Urothelium cell line (cell line): ENCODE measurements at places on chromosomes 12 and 14.

DNA sequence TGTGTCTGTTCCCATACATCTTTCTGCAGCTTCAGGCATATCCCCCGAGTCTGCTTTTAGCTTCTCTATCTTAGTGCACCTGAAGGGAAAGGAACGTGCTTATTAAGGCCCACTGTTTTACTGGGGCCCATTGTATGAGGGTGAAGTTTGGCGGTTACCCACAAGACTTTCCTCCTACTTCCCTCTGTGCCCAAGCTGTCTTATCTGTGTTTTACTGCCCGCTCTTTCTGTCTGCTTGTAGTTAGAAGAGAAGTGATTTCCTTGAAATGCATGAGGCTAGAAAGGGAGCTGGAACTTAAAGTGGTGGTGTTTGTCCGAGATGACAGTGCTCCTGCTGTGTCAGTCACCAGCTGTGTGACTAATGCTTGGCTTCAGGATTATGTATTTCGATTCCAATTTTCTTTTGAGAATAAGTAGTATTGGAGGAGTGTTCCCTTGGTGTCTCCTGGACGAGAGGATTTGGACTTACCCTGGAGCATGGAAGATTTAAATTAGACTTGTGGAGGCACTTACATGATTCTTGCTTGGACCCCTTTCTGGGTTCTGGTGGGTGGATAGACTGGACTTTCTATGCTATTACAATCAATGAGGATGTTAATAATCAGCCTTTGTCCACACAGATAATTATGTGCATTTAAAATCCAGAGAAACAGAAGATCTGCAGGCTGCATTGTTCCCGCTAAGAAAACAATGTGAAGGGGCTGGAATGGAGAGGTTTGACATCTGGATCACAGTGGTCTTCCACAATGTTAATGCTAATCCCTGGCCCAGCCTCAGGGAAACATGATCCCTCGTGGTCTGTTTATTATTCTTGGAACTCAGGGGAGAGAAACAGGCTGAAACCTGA lies 13.9 kb upstream of the KRT86 start:
- no peak for DNase-seq

- DNase-seq = no peak
Measured at GRCh38 chr12:121561009-121561395, 19.8 kb downstream of the KDM2B start.

GRCh38 chr12:104669851-104670337 lies 213.1 kb downstream of the CHST11 start:
- no peak for DNase-seq

- no peak for DNase-seq
Measured at GRCh38 chr12:65821336-65821735, 2.9 kb upstream of the HMGA2 start.

DNA sequence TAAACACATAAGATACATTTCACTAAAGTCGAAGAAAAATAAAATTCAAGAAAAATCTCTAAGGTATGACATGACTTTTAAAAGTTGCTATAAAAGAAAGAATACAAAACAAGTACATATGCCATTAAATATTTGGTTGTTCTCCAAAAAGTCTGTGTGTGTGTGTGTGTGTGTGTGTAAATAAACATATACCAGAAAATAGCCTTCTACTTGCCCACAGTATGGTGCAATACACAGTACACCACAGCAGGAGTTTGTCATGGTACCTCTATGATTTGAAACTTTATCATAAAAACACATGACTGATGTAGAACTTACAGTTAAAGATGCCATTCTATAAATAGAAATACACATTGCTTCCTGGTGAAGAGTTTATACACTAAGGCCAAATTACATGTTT lies 692.7 kb upstream of the MGAT4C start:
- no peak for DNase-seq

DNA sequence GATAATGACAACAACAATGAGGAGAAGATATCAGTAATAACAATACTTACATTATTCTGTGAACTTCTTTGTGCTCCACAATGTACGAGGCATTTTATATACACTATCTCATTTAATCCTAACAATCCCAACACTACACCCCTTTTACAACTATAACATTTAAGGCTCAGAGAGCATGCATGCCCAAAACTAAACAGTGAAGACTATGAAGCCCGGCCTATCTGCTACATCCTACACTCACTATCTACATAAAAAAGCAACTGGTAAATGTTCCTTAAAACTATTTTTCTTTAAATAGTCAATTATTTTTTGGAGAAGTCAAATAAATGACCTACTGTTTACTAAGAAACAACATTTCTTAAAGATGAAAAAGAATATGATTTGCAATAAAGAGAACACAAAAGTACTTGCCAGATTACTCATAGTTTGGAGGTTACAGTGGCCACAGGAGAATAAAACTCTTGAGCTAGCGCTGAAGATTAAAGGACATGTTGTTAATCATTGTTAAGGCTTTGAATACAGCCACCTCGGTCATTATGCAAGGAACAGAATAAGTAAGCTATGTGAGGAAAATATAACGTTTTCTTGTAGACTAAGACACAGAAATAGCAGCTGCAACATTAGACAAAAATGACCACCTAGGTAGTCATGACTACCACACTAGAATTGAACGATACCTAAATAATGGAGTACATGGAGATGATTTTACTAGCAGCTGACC lies 56.7 kb downstream of the EPS8 start:
- DNase-seq = no peak
